ENCODE measurements at places on chromosomes 11 and 22. TPM values are rescaled to one million over a fixed set of nuclear protein-coding genes. Genes with fewer than 3 reads are reported as not detected.

The NECTIN1 gene
- 121 TPM for total RNA-seq

The ADAMTS15 gene
- 1.5 TPM for total RNA-seq

The OR52I2 gene
- total RNA-seq: not detected

The OR56A1 gene
- total RNA-seq: 0.07 TPM

The TNNT3 gene
- not detected for total RNA-seq

The MUC5AC gene
- total RNA-seq: not detected

The CATSPER1 gene
- total RNA-seq: not detected

The PLEKHA7 gene
- total RNA-seq: 21.0 TPM

The C11orf42 gene
- not detected for total RNA-seq

The IL17REL gene
- total RNA-seq: 0.11 TPM

The RELT gene
- total RNA-seq: 10.2 TPM

The RNH1 gene
- 60.0 TPM for total RNA-seq

The DMC1 gene
- 6.8 TPM for total RNA-seq

The CALCA gene
- 0.29 TPM for total RNA-seq

The APOBEC3A gene
- total RNA-seq: not detected

The OR51E1 gene
- total RNA-seq: not detected

The CHRNA10 gene
- total RNA-seq: 2.4 TPM

The XPNPEP3 gene
- 18.3 TPM for total RNA-seq

The MYH9 gene
- total RNA-seq: 243 TPM

The SCGB1D2 gene
- total RNA-seq: not detected

The SNX32 gene
- 1.2 TPM for total RNA-seq

The CTSD gene
- total RNA-seq: 158 TPM

The ARHGAP42 gene
- total RNA-seq: 35.5 TPM
